ENCODE measurements at places on chromosomes 3 and 15. TPM values are rescaled to one million over a fixed set of nuclear protein-coding genes. Genes with fewer than 3 reads are reported as not detected.

GRCh38 chr3:114861666-114862065 is 285.4 kb downstream of the ZBTB20 start:
- DNase-seq = no peak

DNA sequence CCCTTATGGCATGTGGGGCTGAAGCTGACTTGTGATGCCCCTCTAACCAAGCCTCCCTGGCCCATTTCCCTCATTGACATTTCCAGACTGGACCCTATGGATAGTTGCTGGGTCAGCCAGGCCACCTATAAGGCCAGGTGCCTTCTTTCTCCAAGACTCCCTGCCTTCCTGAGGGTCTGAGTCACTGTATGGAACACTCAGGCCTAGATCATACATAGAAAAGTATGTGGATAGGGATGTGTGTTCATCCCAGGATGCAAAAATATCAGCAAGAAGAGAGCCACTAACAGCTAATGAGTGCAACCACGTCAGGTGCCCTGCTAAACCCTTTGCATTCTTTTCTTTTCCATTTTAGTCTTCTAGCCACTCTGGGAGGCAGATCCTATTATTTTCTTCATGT is 168.4 kb upstream of the WNT5A start:
- no peak for DNase-seq

DNA sequence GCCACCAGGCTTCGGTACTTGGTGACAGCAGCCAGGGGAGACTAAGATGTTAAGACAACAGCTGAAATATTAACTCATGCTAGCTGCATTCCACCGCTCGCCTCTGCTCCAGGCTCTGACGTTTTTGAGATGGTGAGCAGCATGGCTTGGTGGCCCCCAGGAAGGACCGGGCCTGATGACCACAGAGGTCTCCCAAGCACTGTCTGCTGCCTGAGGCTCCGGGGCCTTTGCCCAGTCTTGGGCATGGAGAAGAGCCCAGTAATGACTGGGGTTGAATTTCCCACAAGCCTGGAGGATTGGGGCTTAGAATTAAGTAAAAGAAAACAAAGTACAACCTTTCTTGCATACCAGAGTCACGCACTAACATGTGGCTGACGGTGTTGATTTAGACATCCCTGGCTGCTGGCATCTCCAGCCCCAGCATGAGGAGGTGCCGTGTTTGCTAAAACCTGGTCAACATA is 243.6 kb upstream of the LYSMD4 start:
- no peak for DNase-seq

DNA sequence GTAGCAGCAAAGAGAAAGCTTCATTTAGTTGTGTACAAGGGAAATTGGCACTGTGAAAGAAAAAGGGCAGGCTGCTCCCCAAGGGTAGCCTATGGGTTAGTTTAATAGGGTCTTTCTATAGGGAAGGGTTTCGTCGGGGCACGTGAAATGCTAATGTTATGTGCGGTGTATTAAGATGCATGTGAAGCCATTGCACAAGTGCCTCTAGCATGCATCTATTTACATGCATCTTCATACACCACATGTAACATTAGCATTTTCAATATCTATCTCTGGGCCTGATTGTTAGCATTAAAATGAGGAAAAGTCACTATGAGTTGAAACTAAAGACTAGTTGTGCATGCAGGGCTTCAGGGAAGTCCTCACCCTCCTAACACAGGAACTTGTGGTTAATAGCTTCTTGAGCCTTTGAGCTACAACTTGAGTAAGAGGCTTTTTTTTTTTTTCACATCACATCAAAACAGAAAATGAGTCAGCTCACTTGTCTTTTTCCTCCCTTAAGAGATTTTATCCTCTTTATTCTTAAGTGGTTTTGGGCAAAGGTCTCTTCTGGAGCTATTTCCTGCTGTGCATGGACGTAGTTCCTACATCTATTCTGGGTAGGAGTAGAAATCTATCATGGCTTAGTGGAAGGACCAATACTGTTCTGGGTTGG is 613.4 kb downstream of the ZPLD1 start:
- peak; percentile 13 for DNase-seq

DNA sequence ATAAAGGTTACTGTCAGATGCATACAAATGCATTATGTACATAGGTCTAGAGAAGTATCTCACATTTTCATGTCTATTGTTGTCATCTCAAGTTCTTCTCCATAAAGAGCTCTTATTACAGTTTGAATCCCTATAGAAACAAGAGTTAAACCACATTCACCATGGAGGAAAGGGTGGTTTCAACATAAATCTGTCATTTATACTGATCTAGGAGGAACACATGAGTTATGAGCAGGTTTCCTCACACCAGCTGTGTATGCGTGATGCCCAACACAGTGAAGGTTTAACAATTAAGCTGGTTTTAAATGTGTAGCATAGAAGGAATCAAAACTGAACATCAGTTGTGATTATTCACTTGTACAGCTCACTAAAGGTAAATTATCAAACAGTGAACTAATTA is 251.7 kb downstream of the KCNMB2 start:
- no peak for DNase-seq

GRCh38 chr15:47414207-47414606 is 303.1 kb upstream of the SEMA6D start:
- DNase-seq = no peak

GRCh38 chr3:116166121-116166520 is 279.2 kb downstream of the LSAMP start:
- DNase-seq = no peak

- DNase-seq = no peak
Measured at GRCh38 chr15:52559575-52559974, 9.3 kb downstream of the ARPP19 start.

DNA sequence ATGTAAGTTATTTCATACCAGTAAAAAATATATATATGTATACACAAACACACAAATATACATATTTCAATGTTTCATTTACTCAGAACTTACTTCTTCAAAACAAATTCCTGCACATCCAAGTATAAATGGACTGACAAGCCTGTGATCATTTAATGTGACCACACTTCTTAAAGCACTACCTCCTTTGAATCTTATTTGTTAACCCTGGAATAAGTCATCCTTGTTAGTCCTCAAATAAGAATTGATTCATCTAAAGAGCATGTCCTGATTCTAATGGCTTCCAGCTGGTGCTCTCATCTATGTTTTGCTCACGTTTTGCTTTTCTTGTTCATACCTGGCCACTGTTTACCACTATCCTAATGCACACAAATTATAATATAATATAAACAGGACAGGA is 103.9 kb upstream of the UBP1 start:
- DNase-seq = no peak

ZBBX gene
- total RNA-seq = 3.1 TPM

OR5K2 gene
- not detected for total RNA-seq

MUC20 gene
- total RNA-seq = not detected

DUOX1 gene
- not detected for total RNA-seq

CCR8 gene
- total RNA-seq = not detected

Measured in A172 (cell line).